ENCODE measurements at places on chromosomes 3 and 15.
A peak's percentile ranks its signal among the peaks of the same experiment; 100 is the strongest.

GRCh38 chr3:146589899-146590508 is 15.1 kb downstream of the PLSCR5 start:
- DNase-seq, result peak; percentile 73

GRCh38 chr3:191141728-191142127 is 57.3 kb upstream of the OSTN start:
- peak; percentile 91 for DNase-seq

DNA sequence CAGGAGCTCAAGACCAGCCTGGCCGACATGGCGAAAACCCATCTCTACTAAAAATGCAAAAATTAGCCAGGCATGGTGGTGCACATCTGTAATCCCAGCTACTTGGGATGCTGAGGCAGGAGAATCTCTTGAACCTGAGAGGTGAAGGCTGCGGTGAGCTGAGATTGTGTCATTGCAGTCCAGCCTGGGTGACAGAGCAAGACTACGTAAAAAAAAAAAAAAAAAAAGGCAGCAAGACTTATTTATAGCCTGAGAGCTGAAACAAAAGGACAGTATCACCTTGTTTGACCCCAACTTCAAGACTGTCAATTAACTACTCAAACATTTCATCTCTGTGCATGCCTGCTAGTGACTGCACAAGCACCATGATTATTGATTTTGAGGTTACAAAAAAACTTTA is 478.9 kb upstream of the GBE1 start:
- DNase-seq, result no peak

- DNase-seq, result peak; percentile 45
These were observed 799.3 kb downstream of the DIPK2A start for GRCh38 chr3:144770915-144771351.
